Naive thymus-derived CD8-positive, alpha-beta T cell (primary cell): ENCODE measurements at places on chromosomes 7 and 10. TPM values are rescaled to one million over a fixed set of nuclear protein-coding genes. Genes with fewer than 3 reads are reported as not detected.

Gene MAGI2
- 0.16 TPM for polyA plus RNA-seq

- no peaks in the 10 kb centered on the region for H3K36me3 ChIP-seq
- peaks cover 22% of the 10 kb centered on the region for H3K4me1 ChIP-seq
- H3K4me3 ChIP-seq, result no peak overlapping the region
- peak overlapping the region; percentile 47 for H3K27ac ChIP-seq
- no peaks in the 10 kb centered on the region for H3K27me3 ChIP-seq
Measured at GRCh38 chr7:129093867-129094456, 39.1 kb upstream of the TNPO3 start.

DNA sequence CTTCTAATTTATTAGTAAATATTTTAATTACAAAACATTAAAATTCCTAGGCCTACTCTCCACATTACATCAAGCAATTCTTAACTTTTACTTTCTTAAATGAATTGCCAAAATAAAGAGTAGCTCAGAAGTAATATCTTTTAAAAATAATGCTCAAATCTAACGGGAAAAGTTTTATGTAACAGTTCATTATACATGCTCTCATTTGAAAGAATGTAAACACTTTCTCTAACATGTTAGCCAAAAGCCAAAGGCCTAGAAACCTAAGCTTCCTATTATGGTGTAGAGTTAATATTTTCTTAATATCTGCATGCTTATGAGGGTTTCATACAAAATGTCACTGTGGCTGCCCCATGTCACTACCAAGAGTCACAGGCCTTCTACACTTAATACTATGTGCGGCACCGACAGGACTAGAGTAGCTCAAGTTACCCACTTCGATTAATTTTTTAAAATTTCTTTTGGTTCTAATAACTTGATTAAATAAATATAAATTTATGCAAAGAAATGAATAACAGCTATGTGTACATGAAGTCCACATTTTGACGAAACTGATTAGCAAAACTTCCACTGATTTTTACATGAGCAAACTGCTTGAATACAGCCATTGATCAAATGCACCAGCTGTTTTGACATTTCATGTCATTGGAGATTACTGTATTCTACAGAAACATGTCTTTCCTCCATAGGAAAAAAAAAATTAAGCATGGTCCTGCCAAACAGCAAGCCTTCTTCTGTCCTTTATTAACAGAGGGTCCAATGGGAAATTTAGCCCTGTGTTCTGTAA is 3.5 kb downstream of the COBL start:
- H3K36me3 ChIP-seq, result peaks cover 3% of the 10 kb centered on the region
- no peak overlapping the region for H3K27ac ChIP-seq
- no peak overlapping the region for H3K4me3 ChIP-seq
- no peak for DNase-seq
- peaks cover 56% of the 10 kb centered on the region for H3K27me3 ChIP-seq

DNA sequence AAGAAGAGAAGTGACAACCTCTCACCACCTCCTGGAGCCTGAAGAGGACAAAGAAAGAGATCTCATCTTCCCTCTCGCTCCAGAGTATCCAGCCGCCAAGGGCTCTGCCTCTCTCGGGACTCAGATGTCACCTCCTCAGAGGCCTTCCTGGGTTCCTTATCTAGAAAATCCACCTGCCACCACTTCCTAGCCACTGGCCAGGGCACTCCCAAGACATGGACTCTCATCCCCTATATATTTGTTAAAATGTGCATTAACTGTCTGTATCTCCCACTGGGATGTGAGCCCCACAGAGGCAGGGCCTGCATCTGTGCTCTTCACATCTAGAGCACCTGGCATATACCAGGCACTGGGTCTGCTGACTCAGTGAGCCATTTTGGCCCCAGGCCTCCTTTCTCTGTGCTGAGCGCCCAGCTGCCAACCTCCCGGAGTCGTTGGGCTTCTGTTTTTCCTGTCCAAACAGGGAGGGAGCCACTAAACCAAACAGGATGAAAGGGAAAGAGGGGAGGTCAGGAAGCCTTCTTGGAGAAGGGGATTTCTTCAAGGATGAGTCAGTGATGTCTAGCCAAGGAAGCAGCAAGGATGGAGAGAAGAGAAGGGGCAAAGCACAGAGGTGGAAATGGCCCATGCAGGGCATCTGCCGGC is 58.9 kb downstream of the KCNMA1 start:
- H3K4me3 ChIP-seq, result no peak overlapping the region
- H3K4me1 ChIP-seq, result no peaks in the 10 kb centered on the region
- no peaks in the 10 kb centered on the region for H3K36me3 ChIP-seq

GRCh38 chr10:111600772-111601171 is 523.9 kb downstream of the ADRA2A start:
- peaks cover 4% of the 10 kb centered on the region for H3K27me3 ChIP-seq
- no peak overlapping the region for H3K27ac ChIP-seq
- H3K4me1 ChIP-seq, result no peaks in the 10 kb centered on the region
- H3K4me3 ChIP-seq, result no peak overlapping the region

Gene DTX2
- 13.5 TPM for polyA plus RNA-seq

- no peak overlapping the region for H3K4me3 ChIP-seq
- H3K27me3 ChIP-seq, result no peaks in the 10 kb centered on the region
Measured at GRCh38 chr10:92997620-92998019, 63.0 kb upstream of the CYP26C1 start.

DNA sequence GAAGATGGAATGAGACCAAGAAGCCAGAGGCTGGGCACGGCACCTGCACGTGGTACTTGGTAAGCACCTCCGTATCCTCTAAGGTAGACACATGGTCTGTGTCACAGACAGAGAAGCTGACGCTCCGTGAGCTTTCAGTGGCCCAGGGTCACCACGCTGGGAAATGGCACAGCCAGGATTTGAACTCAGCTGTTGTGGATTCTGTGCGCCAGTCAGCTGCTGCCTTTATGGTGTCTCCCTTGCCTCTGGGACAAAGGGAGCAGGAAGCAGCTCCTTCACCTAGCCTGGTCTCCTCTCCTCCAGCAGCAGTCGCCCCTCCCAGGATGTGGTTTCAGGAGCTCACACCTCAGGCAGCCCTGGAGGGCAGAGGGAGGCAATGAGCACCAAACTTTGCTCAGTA is 110.8 kb downstream of the ARHGAP22 start:
- peak overlapping the region; percentile 2 for H3K4me3 ChIP-seq
- peaks cover 48% of the 10 kb centered on the region for H3K27me3 ChIP-seq
- H3K27ac ChIP-seq, result peak overlapping the region; percentile 5
- H3K36me3 ChIP-seq, result no peaks in the 10 kb centered on the region
- peaks cover 21% of the 10 kb centered on the region for H3K4me1 ChIP-seq

GRCh38 chr10:98418665-98419468 is 3.9 kb upstream of the PYROXD2 start:
- H3K4me3 ChIP-seq, result no peak overlapping the region
- peaks cover 6% of the 10 kb centered on the region for H3K4me1 ChIP-seq
- no peaks in the 10 kb centered on the region for H3K27me3 ChIP-seq
- H3K27ac ChIP-seq, result no peak overlapping the region

- peaks cover 18% of the 10 kb centered on the region for H3K4me1 ChIP-seq
- peak overlapping the region; percentile 73 for H3K27ac ChIP-seq
Measured at GRCh38 chr10:46106410-46107255, 60.6 kb upstream of the MSMB start.

Gene ANAPC16
- polyA plus RNA-seq, result 444 TPM

Gene SPDYE5
- not detected for polyA plus RNA-seq

Gene NACAD
- polyA plus RNA-seq, result 0.15 TPM

DNA sequence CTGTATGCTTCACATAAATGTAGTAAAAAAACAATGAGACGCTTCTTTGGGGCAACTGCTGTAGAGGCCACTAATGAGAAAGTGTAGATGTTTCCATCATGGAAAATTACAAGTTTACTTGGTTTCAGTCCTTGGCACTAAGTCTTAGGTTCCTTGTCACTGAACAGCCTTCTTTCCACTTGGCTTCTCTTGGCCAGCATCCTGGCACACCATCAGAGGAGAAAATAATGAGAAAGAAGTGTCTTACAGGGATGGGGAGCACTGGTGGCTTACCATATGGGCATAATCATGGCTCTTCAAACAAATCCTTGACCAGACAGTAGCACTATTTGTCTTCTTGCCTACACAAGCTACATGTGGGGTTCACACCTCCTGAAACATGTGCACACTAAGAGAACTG is 22.5 kb upstream of the SH3PXD2A start:
- peaks cover 12% of the 10 kb centered on the region for H3K4me1 ChIP-seq
- H3K27me3 ChIP-seq, result no peaks in the 10 kb centered on the region
- no peak for DNase-seq
- H3K36me3 ChIP-seq, result no peaks in the 10 kb centered on the region

DNA sequence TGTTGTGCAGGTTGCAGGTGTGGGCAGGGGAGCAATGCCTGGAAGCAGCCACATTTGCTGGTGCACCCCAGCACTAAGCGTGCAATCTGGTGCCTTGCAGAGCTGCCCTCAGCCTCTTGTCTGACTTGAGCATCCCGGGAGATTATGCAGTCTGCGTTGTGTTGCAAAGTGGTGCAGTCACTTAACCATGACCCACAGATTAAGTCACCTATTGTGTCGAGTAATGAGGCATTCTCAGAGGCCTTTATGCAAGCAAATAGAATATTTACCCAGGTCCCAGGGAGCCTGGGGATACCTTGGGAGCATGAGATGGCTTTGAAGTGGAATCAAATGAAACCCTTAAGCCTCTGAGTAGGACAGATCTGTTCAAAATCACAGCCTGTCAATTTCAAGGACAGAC is 529.0 kb downstream of the TYW1 start:
- no peak overlapping the region for H3K27ac ChIP-seq
- H3K27me3 ChIP-seq, result peaks cover 13% of the 10 kb centered on the region
- H3K36me3 ChIP-seq, result no peaks in the 10 kb centered on the region
- H3K4me3 ChIP-seq, result no peak overlapping the region
- H3K4me1 ChIP-seq, result no peaks in the 10 kb centered on the region

Gene NEURL1
- 0.72 TPM for polyA plus RNA-seq

GRCh38 chr10:102644066-102644645 is at the start of gene TRIM8:
Gene TRIM8, plus strand, starts transcription at chr10:102644479. Its CDS starts 139 bp downstream, at chr10:102644618.
- peaks cover 36% of the 10 kb centered on the region for H3K4me1 ChIP-seq
- peaks cover 3% of the 10 kb centered on the region for H3K36me3 ChIP-seq
- peak within 1 kb of the TSS; percentile 94 for H3K4me3 ChIP-seq
- H3K27ac ChIP-seq, result peak within 1 kb of the TSS; percentile 99
- H3K27me3 ChIP-seq, result no peaks in the 10 kb centered on the region

GRCh38 chr7:127628445-127628844 is 10.5 kb upstream of the PAX4 start:
- DNase-seq, result no peak
- H3K36me3 ChIP-seq, result no peaks in the 10 kb centered on the region
- H3K4me1 ChIP-seq, result peaks cover 3% of the 10 kb centered on the region
- peaks cover 23% of the 10 kb centered on the region for H3K27me3 ChIP-seq

DNA sequence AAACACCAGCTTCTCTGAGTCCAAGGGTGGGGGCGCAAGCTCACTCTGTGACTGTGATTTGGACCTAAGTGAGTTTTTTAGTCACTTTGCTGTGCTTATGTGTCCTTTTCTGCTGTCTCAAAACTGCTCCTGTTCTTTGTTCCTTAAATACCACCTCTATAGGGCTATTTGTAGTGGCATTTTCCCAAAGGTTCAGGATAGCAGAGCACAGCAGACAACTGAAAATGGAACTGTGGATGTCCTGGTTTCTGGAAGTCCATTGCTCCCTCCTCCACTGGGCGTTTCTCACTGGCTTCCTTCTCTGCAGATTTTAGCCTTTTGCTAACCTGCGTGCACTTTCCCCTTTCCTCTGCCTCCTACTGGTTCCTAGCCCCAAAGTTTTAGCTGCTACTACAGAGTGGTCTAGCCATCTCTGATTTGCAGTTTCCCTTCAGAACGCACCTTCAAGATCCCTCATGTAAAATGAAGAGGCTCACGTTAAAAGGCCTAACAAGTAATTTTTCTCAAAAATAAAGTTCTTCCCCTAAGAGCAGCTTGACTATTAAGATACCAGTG is 25.6 kb downstream of the BLVRA start:
- H3K27me3 ChIP-seq, result no peaks in the 10 kb centered on the region
- no peak overlapping the region for H3K4me3 ChIP-seq
- H3K27ac ChIP-seq, result no peak overlapping the region

Gene ZNF777
- 1.9 TPM for polyA plus RNA-seq

DNA sequence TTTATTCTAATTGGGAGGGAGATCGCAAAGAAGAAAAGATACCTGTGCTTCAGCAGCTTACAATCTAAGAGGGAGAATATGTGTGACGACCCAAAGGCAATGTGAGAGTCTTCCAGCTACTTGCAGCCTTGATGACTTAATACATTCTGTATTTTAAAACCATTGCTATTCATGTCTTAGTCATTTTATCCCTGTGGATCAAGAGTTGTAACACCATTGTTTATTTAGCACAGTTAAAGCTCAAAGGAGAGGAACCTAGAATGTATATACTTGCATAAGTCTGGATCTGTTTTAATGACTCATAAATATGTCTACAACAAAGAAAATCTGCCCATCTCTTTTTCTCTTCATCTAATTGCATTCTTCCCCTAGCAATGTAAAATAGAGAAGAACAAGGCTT is 117.9 kb upstream of the DLX6 start:
- H3K27ac ChIP-seq, result no peak overlapping the region
- no peaks in the 10 kb centered on the region for H3K27me3 ChIP-seq
- DNase-seq, result no peak
- no peak overlapping the region for H3K4me3 ChIP-seq
- no peaks in the 10 kb centered on the region for H3K36me3 ChIP-seq

DNA sequence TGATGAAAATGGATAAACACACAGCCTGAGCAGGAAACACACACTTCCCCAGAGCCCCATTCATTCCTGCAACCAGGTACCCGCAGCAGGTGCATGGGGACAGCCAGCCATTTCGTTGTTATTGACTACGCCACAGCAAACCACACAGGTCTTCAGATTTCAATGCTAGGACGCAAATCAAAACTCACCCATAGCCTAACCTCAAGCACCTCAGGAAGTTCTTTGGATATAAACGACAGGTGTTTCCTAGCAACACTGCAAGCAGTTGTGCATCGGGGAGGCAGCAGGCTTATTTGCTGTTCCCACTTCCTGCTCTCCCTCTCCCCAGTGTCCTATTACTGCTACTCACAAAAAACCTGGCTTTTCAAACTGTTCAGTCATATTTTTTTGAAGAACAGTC is 176.5 kb upstream of the FRMD4A start:
- H3K27ac ChIP-seq, result peak overlapping the region; percentile 97
- peak; percentile 65 for DNase-seq
- H3K4me1 ChIP-seq, result peaks cover 29% of the 10 kb centered on the region

DNA sequence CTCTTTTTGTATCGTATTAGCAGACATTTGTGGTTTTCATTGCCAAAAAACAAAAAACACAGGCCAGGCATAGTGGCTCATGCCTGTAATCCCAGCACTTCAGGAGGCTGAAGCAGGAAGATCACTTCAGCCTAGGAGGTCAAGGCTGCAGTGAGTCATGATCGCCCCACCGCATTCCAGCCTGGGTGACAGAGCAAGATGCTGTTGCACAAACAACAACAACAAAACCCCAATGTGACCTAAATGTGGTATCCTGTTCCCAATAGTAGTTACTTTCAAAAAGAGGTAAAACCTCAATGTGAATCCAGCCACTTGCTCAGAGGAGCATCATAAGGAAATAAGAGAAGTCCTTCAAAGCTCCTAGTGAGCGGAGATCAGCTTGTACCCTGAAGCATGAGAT is 45.8 kb upstream of the SKAP2 start:
- H3K4me3 ChIP-seq, result no peak overlapping the region
- peaks cover 1% of the 10 kb centered on the region for H3K27me3 ChIP-seq
- no peak for DNase-seq
- no peaks in the 10 kb centered on the region for H3K36me3 ChIP-seq
- no peaks in the 10 kb centered on the region for H3K4me1 ChIP-seq

- DNase-seq, result peak; percentile 57
- no peaks in the 10 kb centered on the region for H3K27me3 ChIP-seq
- peak overlapping the region; percentile 63 for H3K27ac ChIP-seq
- no peaks in the 10 kb centered on the region for H3K36me3 ChIP-seq
Measured at GRCh38 chr7:128059143-128059988, 28.1 kb upstream of the LRRC4 start.

- no peak overlapping the region for H3K27ac ChIP-seq
- H3K4me3 ChIP-seq, result no peak overlapping the region
- no peaks in the 10 kb centered on the region for H3K4me1 ChIP-seq
- H3K27me3 ChIP-seq, result peaks cover 9% of the 10 kb centered on the region
- DNase-seq, result no peak
Measured at GRCh38 chr7:110421490-110422241, 669.3 kb upstream of the LRRN3 start.
